ENCODE measurements at places on chromosomes 11 and 22.

GRCh38 chr11:71238941-71239340 is 13.4 kb downstream of the SHANK2 start:
- no peak for DNase-seq

GRCh38 chr11:42225664-42226063 is 766.2 kb upstream of the LRRC4C start:
- DNase-seq = no peak

GRCh38 chr11:126394036-126394435 is 38.5 kb downstream of the ST3GAL4 start:
- no peak for DNase-seq

DNA sequence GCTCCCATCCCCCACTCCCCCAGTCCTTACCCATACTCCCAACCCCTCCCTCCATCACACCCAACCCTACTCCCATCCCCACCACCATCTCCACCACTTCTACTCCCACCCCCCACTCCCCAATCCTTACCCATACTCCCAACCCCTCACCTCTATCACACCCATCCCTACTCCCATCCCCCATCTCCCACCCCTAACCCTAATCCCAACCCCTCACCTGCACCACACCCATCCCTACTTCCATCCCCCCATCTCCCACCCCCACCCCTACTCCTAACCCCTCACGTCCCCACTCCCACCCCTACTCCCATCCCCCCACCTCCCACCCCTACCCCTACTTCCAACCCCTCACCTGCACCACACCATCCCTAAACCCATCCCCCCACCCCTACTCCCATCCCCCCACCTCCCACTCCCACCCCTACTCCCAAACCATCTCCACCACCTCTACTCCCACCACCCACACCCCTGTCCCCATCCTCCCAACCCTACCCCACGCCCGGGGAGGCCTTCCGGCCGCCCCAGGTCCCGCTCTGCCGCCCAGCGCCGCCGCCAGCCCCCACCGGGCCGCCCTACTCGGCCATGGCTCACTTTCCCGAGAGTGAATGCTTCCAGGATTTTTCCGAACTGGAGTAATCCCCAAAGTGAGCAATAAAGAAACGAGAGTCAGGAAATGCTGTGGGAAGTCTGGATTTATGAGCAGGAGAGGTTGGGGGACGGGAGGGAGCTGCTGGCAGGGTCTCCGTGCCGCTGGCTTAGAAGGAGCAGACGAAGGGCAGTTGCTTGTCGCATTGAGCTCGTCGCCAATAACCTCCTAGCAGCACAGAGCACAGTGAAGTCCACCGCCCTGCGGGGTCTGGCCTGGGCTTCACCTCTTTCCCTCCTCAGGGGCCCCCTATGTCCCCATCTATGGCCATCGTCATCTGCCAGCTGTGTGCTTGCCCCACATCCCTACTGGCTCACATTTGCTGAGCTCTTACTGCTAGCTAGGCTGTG is 4.6 kb downstream of the PRG3 start:
- no peak for DNase-seq

DNA sequence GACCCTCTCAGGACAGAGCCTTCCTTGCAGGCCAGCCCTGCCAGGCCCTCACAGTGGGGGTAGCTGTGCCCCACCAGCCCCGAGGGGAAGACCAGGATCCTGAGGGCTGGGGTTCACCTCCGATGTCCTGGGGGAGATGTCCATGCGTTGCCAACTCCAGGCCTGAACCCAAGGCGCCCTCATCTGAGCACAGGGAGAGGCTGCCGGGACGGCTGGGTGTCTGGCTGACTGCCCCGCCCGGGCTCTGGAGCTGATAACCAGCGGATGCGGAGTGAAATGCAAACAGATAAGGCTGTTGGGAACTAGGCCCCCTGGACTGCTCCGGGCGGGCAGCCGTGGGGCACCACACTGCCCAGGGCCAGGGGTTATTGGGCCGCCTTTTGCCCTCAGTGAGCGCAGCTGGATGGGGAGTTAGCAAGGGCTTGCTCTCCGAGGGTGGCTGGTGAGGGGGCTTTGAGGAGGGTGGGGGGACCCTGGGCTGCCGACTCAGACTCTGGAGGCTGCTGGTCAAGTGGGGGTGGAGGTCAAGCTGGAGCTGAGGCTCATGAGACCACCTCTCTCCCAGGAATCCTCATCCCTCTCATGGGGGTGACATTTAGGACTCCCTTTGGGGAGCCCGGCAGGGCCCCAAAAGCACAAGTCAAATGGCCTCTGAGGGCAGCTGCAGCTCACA is 5.6 kb upstream of the MUC6 start:
- DNase-seq = no peak

- DNase-seq = no peak
Observed at GRCh38 chr22:48152164-48152775, 1389.8 kb downstream of the TBC1D22A start.

GRCh38 chr11:109443052-109443451 is 21.1 kb downstream of the C11orf87 start:
- no peak for DNase-seq

- DNase-seq = no peak
Observed at GRCh38 chr11:69343401-69344321, 49.7 kb downstream of the MYEOV start.

DNA sequence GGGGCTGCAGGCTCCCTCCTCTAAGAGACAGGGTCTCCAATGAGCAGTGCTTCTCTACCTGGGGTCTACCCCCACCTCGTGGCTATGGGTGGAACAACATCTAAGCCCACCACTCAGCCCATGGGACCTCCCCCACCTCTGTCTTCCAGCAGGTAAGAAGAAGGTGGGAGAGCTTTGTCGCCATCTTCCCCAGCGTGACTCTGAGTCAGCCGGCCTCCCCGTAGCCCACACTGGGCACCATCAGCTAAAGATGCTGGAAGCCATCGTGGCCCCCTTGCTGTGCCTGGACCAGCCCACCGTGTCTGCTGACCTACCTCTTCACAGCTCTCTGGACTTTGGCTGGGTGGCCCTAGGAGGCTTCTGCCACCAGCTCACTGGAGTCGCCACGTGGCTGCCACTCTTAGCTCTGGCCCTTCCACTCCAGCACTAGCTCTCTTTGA is 944 bp downstream of the C11orf86 start:
- peak; percentile 8 for DNase-seq

DNA sequence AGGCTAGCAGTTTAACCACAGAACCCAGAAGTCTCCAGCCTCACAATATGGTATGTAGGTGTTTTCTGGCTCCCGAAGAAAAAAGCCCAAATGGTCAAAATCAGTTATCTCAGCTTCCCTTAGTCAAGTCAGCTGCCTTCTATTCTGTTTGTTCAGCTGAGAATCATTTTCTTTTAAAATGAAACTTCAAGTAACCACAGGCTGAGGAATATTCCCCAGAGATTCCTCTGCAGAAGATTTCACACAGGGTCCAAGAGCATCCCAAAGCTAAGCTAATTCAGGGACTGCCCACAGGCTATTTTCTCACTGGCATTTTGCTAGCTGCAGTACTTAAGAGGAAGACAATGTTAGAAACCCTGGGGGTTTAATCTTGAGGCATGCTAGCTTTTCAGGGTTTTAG is 977.0 kb upstream of the CHORDC1 start:
- no peak for DNase-seq

- DNase-seq = no peak
Observed at GRCh38 chr11:119520400-119520799, 97.4 kb upstream of the THY1 start.

DNA sequence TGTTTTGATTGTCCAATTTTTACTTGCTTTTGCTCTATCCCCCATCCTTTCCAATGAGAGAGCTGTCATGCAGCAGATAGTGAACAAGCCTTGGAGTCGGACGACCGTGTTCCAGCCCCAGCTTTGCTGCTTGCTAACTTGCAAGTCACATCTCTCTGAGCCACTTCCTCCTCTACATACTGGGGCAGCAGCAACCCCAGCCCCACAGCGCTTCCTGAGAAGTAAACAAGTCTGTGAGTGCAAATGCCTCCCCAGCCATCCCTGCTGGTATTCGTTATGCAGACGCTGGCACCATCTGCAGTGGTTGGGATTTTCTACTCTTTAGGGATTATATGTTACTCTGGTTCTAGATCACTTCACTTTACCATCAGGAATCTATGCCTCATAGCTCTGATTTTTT is 35.0 kb downstream of the TPBGL start:
- DNase-seq = peak; percentile 33

DNA sequence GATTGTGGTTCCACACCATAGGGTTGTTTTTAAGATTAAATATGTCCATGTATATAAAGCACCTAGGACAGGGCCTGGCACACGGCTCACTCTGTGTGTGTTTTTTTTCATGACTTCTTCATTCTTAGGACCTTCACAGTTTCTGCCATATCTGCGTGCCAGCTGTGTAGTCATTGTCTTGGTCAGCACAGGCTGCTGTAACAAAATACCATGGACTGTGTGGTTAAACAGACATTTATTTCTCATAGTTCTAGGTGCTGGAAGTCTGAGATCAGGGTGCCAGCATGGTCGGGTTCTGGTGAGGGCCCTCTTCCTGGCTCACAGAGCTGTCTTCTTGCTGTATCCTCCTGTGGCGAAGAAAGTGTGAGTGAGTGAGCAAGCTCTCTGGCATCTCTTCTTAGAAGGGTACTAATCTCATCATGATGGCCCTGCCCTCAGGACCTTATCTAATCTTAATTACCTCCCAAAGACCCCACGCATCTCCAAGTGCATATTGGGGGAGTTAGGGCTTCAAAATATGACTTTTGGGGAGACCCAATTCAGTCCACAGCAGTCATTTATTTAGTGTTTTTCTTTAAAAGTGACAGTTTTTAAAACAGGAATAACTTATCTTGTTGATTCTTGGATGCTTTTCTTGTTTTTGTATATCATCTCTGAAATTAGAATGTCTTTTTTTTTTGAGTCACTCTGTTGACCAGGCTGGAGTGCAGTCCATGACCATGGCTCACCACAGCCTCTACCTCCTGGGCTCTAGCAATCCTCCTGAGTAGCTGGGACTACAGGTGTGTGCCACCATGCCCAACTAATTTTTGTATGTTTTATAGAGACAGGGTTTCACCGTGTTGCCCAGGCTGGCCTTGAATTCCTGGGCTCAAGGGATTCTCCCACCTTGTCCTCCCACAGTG is 70.9 kb downstream of the ZNRF3 start:
- DNase-seq = no peak

- peak; percentile 57 for DNase-seq
Observed at GRCh38 chr11:118488480-118489109, 38.7 kb upstream of the TTC36 start.
